NCI-H446 (cell line): ENCODE measurements at places on chromosomes 4 and X.

- peak; percentile 48 for DNase-seq
Measured at GRCh38 chrX:76279007-76279406, 106.1 kb downstream of the PBDC1 start.

GRCh38 chrX:79369871-79370270, 2.7 kb upstream of the ITM2A start:
- no peak for DNase-seq

- no peak for DNase-seq
Measured at GRCh38 chr4:172596206-172596605, 572.4 kb upstream of the GALNT7 start.

DNA sequence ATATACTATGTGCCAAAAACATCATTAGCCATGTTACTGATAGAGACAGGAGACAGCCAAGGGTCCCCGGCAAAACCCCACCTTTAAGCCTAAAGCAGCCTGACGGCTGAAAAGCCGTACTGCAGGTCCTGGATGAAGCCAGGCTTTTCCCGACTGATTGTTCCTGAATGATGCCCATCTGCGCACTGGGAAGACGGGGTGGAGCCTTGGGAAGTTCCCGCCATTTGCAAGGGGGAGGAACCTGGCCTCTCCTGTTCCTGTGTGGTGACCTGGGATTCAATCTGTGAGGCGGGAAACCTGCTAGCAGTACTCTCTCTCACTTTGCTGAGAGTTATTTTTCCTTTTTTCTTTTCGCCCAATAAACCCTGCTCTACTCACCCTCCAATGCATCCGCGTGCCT, 15.1 kb upstream of the CAMK2D start:
- DNase-seq = no peak

DNA sequence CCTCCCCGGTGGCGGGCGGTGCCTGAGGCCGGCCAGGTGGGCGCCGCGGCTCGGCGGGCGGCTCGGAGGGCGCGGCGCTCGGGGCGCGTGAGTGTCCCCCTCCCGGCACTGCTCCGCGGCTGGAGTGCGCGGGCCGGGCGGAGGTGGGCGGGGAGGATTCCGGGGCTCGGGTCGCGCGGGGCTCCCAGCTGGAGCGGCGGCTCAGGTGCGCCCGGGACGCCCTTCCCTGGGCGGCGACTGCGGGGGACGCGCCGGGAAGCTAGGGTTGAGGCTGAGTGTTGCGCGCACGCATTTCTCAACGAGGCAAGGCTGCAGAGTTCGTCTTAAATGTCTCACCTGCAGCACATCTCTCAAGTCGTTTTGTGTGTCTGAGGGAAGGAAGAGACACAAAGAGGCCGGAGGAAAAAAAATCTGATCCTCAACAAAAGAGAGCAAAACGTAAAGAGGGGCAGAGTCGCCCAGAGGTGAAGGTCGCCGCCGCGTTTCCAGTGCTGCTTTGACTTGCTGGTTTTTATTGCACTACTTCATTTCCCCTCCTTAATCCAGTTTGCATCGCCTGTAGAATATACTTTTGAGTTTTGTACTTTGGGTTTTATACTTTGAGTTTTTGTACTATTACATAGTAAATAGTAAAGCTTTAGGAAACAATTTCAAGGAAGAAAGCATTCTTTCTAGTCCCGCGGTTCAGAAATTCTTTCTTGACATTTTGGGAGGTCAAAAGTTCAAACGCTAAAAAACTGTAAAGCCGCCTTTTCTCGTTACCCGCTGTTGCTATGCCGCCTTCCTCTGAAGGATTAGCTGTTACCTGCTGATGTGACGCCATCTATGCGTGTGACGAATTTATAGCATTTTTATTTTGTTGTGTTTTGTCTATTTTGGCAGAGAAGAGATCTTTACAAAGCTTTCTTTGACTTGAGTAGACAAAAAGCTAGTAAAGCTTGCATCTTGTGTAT, 106.5 kb upstream of the STOX2 start:
- no peak for DNase-seq

GRCh38 chr4:124804041-124804440, 91.5 kb upstream of the ANKRD50 start:
- DNase-seq = no peak

- DNase-seq = no peak
Measured at GRCh38 chr4:38601244-38601915, 62.6 kb upstream of the KLF3 start.

GRCh38 chrX:129596077-129596476, 56.0 kb downstream of the OCRL start:
- no peak for DNase-seq
